H4 (cell line): ENCODE measurements at places on chromosomes 7 and 10.

- no peak for DNase-seq
Measured at GRCh38 chr10:78371136-78371535, 337.5 kb downstream of the RPS24 start.

DNA sequence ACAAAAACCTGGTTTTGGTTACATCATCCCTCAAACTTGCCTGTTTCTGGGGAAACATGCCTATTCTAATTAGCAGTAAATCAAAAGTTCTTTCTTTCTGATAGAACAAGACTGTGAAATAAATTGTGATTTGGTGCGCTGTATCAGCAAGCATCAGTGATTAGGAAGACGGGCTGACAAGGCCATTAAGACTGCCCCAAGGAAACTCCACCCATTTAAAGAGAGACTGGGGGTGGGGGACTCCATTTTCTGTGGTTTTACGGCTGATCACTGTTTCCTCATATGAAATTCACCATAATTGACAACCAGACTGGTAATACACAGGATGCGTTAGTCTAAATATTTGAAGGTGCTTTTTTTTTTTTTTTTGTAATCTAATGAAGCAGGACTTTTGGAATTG lies 68.7 kb downstream of the MBL2 start:
- DNase-seq: peak; percentile 20

GRCh38 chr7:116802746-116803152 lies 59.6 kb upstream of the CAPZA2 start:
- peak; percentile 87 for DNase-seq

DNA sequence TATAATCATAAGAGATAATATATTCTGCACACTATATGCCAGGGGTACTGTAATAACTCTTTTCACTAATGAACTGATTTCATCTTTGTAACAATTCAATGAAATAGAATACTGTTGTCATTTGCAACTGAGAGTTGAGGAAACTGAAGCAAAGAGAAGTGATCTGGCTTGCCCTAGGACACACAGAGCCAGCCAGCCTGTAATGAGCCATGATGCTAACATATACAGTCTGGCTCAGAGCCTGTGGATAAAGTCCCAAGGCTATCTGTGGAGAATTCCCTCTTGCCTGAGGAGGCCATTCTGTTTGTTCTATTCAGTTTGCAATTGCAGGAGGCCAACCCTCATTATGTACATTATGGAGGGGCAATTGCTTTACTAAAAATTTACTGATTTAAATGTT lies 241.3 kb downstream of the CXCL12 start:
- DNase-seq: no peak

GRCh38 chr10:132678436-132679216 lies 107.3 kb downstream of the NKX6-2 start:
- no peak for DNase-seq

GRCh38 chr7:148898845-148899484 lies 14.9 kb upstream of the EZH2 start:
- DNase-seq: no peak

DNA sequence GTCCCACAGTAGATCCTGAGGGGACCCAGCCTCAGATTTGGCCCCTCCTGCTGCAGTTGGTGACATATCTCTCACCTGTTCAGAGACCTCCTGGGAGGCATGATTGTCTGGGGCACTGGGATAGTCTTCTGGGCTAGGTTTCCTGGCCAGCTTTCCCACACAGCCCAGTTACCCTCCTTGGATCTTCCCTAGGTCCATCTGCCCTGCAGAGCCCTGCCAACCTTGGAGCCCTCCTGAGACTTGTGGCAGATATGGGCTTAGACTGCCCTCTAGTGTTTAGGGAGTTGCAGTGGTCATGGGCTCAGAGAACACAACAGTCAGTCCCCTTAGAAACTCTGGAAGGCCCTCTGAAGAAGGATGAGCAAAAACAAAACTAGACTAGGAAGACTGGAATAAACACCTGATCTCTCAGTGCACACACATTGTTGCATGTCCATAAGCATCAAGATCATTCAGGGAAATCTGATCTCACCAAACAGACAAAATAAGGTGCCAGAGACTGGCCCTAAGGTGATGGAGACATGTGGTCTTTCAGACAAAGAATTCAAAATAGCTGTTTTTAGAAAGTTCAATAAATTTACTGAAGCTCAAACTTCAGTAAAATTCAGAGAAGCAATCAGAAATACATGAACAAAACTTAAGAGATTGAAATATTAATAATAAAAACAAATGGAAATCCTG lies 324.6 kb downstream of the ATRNL1 start:
- DNase-seq: peak; percentile 63

- DNase-seq: peak; percentile 39
Measured at GRCh38 chr10:106711313-106711906, 453.1 kb downstream of the SORCS1 start.

DNA sequence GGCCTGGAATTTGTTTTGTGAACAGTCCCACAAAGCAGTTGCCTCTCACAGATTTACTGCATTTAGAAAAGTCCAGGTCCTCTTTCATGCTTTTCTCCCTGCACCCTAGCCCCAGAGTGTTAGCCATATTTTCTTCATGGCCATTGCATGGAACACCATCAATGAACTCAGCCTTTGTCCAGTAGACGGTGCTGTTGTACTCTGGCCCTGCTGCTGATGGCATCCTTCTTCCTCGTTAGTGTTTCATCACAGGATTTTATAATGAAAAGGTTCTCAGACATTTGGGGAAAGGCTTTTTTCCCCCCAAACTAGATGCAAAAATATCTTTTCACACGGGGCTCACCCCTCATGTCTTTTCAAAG lies 93.0 kb upstream of the SLC25A13 start:
- DNase-seq: peak; percentile 81

DNA sequence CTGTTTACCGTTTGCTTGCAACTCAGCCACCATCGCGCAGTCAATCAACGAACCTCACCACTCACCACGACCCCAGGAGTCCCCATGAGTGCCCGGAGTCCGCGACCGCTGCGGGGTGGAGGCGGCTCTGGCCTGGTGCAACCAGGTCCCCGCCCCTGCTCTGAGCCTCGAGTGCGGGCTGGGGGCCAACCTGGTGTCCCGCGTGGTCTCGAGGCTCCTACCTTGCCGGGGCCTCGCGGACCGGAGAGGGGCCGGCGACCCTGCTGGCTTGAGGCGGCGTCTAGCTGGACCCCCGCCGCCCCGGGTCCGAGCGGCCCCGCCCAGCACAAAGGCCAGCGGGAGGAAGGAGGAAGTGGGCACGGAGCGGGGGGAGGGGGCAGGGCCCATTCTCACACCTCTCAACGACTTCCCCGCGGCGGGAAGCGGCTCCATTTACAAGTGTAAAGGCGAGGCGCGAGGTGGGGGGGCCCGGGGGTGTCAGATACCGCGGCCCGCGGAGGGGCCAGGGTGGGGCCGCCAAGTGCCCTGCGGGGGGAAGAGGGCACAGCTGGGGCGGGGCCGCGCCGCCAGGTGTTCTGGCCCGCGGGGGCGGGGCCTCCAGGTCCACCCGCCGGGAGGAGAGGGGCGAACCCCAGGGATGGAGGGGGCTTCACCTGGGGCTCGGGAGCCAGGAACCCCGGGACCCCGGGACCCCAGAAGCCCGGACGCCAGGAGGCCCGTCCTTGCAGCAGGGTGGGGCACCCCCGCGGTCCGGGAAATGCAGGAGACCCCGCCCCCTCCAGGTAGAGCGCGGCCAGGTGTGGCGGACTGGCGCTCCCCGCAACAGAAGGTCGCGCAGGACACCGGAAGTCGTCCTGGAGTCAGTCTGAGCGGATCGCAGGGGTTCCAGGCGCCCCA lies 8.6 kb downstream of the CTBP2 start:
- no peak for DNase-seq

DNA sequence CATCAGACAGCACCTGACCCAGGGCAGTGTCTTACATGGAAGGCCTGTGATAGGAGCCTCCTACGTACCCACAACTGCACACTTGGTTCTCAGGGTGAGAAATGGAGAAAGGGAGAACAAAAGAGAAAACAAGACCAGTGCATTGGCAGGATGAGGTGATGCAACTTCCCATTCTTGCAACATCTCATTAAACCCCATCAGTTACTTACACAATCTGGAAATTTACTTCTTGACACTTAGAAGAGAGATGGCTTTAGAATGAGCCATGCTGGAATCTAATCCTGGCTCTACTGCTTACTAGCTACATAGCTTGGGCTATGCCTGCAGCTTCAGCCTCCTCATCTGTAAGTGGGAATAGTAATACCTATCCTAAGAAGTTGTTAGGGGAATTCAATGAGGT lies 391.7 kb downstream of the KCNMA1 start:
- no peak for DNase-seq

GRCh38 chr7:5177060-5177459 lies 13.0 kb upstream of the WIPI2 start:
- DNase-seq: peak; percentile 94

DNA sequence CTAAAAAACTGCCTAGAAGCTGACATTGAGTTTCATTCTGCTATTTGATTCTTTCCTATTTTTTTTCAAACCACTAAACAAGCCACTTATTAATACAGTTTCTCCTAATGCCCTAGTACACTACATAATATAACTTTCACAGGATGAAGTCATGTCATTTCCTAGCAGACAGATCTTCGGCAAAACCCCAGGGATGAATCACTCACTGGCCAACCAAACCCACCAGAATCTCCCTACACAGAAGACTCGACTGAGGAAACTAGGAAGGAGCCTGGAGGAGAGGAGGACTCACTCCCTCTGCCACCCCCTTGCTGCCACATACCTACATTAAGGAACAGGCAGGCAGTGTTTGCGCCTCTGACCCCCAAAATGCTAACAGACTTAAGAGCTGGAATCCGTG lies 33.4 kb downstream of the XPNPEP1 start:
- DNase-seq: peak; percentile 55

DNA sequence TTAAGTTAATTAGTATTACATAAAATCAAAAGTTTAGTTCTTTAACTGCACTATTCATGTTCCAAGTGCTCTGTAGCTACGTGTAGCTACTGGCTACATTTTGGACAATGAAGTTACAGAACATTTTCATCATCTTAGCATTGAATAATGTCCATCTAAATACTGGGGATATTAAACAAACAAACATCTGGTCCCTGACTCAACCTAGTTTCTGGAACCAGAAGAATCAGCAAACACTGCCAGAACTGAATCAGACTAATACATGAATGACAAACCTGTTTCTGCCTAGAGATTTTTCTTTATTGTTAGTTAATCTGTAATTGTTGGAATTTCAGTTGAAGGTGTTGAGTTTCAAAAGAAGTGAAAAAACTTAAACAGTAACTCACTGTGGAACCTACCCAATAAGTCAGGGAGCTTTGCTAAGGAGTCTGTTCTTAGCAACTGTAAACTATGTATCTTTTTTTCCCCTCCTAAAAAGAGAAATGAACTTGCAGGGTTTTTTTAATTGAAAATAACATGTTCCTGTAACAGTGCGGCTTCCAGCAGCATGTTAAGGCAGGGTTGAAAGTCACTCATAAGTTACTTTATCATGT lies 58.3 kb downstream of the CDK13 start:
- DNase-seq: peak; percentile 47

GRCh38 chr10:60281792-60282353 lies 107.8 kb downstream of the ANK3 start:
- DNase-seq: no peak

DNA sequence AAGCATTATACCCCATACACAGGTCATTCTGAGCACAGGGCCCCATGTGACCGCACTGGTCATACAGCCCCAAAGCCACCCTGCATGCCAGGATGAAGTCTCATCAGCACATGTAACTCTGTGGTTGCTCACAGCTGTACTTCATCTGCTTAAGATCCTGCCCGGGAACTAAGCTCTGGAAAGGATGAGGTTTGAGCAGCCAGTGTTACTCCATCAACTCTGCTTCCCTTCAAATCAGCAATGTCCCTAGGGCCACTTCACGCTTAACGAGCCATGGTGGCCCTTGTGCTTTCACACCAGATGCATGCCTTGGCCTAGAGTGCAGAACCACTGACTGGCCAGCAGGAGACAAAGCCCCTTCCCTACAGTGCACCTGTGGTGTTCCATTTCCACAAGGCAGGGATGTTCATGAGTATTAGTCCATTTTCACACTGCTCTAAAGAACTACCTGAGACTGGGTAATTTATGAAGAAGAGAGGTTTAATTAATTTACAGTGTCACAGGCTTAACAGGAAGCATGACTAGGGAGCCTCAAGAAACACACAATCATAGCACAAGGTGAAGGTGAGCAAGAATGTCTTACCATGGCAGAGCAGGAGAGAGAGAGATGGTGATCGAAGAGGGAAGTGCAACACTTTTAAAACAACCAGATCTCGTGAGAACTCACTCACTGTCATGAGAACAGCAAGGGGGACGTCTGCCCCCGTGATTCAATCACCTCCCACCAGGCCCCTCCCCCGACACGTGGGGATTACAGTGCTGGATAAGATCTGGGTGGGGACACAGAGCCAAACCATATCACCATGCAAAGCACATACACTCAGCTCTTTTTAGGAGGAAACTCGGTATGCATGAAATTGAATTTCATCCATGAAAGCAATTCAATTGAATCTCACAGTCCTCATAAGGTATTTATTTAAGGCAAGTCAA lies 149.0 kb upstream of the CDCA7L start:
- DNase-seq: peak; percentile 46

GRCh38 chr7:128713794-128714193 lies 25.4 kb upstream of the CALU start:
- no peak for DNase-seq

- DNase-seq: no peak
Measured at GRCh38 chr10:80890146-80890545, 352.4 kb downstream of the SH2D4B start.
